ENCODE measurements at places on chromosomes 6 and 20. TPM values are rescaled to one million over a fixed set of nuclear protein-coding genes. Genes with fewer than 3 reads are reported as not detected.

ZNF165 gene
- polyA plus RNA-seq, result 0.90 TPM

DSP gene
- polyA plus RNA-seq, result 4.3 TPM

NCOA3 gene
- polyA plus RNA-seq, result 13.7 TPM

METTL24 gene
- 4.3 TPM for polyA plus RNA-seq

BPIFB1 gene
- not detected for polyA plus RNA-seq

SLC22A3 gene
- polyA plus RNA-seq, result 9.1 TPM

HLA-DMA gene
- 30.4 TPM for polyA plus RNA-seq

DNA sequence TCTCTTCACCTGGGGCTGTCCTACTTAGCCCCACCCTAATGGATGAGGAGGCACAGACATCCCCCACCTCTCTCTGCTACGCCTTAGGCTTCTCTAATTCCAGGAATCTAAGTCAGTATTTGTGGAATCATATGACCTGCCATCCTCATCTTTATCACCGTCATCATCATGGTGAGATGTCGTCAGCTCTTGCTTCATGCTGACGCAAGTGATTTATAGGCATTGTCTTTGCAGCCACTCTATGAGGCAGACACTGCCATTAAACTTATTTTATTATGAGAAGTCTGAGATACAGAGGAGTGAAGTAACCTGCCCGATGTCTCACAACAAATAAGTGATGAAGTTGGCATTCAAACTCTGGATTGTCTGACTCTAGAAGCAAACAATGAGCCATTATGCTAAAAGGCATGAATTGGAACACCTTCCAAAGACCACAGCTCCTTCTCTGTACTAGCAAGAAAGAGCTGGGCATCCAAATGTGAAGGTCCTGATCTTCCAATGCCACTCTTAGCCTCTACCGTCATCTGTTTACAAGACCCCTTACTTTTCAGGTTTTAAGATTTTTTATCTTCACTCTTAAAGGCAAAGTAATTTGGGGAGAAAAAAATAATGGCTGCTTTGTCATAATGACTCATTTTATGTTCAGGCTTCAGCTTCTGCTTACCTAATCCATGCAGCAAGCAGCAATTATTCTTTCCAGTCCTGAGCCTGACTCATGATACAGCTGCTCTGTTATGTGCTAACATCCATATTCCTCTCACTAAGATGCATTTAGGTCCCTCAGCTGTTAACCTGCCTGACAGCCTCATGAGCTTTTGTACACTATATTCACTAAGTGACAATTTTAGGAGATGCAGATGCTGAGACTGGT lies 113.7 kb upstream of the BCLAF1 start:
- no peak for DNase-seq

- no peak for DNase-seq
Observed at GRCh38 chr6:158810155-158811095, 8.7 kb downstream of the EZR start.

DNA sequence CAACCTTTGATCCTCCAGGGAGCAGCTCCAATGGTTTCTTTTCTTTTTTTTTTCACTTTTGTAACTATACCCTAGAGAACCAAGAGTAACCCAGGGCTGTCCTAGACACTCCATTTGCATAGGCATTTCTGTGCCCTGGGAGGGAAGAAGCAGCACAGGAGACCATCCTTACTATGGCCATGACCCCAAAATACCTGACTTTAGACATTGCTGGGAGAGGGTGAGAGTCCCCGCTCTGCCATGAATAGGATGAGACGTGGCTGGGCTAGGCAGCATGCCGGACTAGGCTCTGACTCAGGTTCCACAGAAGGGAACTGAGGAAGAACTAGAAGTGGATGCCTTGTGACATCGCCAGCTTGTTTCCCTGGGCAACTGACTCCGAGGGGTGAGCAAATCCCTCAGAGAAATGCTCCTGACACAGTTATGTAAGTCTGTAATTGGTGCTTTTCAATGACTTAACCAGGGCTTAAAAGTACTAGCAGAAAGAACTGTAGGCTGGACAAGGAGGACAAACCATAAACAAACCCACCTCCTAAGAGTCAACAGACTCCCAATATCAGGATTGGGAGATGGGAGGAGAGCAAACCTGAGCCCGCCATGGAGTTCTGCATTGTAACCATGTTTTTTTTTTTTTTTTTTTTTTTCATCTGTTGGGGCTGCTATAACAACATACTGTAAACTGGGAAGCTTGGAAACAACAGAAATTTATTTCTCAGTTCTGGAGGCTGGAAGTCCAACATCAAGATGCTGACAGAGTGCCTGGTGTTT lies 910 bp upstream of the ADTRP start:
- DNase-seq, result no peak

GRCh38 chr6:135182071-135183001 lies 1.2 kb downstream of the MYB start:
- DNase-seq, result no peak

DNA sequence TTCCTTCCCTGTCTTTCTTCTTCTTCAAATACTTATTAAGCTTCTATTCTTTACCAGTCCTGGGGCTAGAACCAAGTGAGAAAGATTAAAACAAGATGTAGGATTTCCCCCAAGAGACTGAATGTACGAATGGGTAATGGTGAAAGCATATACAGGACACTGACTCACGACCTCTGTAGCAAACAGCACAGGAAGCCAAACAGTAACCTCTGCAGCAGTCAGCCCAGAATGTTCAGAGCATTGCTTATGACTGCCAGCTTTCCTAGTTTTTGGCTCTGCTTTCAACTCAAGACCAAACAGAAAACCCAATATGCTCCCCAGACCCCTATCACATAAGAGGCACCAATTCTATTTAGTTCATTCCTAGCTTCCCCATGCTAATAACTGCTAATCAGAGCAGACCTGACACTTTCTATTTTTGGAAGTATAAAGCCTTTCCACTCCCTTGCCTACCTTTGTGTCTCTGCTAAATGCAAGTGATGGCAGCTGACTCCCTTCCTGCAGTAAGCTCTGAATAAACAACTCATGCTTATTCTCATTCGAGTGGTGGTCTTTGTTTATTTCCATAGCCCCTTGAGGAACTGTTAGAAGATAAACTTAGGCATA lies 690.6 kb downstream of the EPM2A start:
- DNase-seq, result no peak

DNA sequence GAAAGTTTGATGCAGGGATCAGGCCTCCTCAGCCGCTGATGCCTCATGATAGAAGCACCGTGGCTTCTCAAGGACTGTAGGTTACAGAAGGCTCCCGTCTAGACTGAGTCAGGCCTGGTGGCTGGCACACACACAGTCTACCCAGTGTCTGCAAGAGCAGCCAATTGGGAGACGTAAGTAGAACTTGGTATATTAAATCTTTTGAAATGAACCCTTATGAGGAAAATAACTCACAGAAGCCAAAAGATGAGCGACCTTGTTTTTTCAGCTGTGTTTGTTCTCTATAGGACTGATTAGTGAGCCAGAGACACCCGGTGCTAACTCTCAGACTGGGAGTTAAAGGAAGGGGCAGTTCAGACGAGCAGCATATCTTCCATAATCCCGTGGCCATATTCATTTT lies 5.9 kb upstream of the PDE10A start:
- no peak for DNase-seq
